ENCODE measurements at places on chromosomes 3 and 15.

- no peak for DNase-seq
Measured at GRCh38 chr3:46061108-46061720, 33.9 kb upstream of the XCR1 start.

DNA sequence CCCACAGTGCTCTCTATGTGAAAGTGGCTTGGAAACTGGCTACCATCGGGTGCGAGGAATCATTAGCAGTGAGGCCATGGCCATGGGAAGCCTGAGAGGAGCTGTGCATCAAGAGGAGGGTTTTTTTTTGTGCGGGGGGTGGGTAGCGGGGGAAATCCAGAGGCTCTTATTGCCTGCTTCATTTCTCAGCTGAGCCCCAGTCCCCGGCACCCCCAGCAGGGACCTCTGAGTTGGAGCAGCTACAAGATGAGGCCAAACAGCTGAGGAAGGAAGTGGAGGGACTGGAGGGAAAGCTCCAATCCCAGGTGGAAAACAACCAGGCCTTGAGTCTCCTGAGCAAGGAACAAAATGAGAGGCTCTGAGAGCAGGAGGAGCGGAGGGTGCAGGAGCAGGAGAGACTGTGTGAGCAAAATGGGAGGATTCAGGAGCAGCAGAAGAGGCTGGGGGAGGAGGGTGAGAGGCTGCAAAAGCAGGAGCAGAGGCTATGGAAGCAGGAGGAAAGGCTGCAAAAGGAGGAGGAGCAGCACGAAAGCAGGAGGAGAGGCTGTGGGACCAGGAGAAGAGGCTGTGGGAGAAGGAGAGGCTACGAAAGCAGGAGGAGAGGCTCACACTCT, 76.7 kb downstream of the ADAMTS7 start:
- DNase-seq: no peak

- no peak for DNase-seq
Measured at GRCh38 chr3:115615001-115615814, 8.1 kb upstream of the GAP43 start.

DNA sequence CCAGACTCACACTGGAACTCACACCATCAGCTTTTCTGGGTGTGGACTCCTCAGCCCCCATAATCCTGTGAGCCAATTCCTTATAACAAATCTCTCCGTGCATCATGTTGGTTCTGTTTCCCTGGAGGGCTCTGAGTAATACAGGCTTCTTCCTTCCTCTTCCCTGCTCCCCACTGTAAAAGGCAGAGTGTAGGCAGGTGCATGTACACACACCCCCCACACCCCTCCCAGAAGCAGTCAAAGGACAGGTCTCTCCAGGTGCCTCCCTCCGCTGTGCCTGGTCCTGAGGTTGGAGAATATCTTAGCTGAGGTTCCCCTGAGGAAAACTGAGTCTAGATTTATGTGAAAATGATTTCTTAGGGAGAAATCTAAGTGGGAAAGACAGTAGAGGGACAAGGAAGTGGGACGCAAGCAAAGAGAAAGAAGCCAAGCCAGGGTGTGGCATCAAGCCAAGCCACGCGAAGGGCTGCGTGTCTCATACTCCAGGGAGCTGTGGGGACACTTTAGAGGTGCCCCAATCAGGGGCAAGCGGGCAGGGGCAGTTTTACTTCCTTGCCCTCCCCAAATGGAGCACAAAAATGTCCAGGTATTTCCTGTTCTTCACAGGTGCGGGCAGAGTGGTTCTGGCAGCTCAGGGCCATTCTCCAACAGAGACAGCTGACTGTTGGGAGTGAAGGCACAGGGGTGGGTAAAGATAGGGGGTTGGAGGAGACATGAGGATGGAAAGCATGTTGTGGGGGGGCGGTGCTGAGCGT, 86.6 kb downstream of the HMG20A start:
- DNase-seq: no peak

DNA sequence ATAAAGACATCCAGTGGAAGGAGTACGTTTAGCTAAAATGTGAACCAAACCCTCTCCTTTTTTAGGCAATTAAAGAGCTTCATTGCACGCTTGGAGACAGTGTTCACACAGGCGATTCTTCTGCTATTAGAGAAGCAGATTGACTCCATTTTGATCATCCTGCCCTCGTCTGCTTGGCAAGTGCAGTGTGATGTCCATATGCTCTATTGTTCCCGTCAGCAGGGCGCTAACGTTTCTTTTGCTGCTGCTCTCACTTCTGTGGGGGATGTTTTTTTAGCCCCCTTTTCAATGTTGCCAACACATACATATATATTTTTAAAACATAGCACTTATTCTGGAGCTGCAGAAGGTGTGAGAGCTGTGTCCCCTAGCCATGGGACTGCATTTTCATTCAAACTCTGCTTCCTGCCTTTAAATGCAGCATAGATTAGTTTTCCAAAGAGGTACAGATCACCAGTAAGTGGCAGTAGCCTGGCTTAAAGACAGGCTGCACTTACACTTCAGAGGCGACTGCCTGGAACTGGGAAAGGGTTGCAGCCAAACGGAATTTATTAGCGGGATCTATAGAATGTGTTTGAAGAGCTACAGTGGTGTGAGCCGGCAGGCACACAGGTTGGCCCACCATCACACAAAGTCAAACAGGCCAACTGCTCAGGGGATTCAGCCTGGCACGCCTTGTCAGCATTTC, 292.6 kb upstream of the DPH6 start:
- no peak for DNase-seq

- DNase-seq: no peak
Measured at GRCh38 chr3:12232785-12233300, 56.0 kb upstream of the PPARG start.

- peak; percentile 26 for DNase-seq
Measured at GRCh38 chr3:157618075-157618760, 115.0 kb upstream of the VEPH1 start.

DNA sequence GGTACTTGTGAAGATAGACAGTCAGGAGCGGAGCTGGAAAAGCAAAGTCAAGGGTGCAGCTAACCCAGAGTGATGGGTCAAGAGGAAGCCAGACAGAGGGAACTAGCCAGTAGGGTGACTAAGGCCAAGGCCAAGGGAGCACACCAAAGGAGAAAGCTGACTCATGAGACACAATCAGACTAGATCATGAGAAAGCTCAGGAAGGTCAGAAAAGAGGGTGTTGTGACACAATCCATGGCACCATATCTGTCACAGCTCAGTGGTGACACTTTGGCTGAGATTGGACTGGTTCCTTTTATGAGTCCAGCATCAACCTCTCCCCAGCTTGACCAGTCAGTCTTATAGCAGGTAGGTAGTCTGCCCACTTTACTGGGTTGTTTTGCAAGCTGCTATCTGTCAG, 22.2 kb downstream of the P2RY1 start:
- DNase-seq: no peak

DNA sequence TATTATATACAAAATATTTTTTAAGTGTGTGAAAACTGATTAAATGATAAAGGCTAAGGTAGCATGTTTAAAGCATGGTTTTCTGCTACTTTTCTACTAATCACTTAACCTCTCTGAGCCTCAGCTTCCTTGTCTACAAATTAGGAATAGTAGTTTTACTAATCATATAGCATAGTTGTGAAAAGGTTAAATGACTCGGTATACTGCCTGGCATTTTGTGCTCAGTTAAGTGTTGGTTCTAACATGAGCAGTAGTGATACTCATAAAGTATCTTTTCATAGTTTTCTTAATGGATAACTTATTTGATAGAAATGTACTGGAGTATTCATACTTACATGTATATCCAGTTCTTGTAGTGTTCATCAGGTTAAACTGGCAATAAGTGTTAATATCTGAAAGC, 13.6 kb downstream of the RASA2 start:
- no peak for DNase-seq

DNA sequence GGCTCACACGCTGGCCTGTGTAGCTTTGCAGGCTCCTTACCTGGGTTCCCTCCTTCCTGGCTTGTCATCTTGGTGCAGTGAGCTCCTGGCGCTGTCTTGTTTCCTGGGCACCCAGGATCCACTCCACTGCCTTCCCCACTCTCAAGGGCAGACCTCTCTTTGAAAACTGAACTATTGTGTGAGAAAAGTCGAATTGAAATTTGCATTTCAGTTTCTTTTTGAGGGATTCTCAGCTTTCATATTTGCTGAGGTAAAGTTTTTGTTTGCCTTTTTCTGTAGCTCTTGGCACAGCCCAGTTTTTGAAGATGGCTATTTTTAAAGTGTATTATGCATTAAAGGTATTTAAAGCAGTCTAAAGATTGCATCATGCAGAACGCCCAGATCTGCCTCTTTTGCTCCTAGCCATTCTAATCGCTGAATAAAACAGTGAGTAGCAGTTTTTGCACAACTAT, 70.1 kb downstream of the CCK start:
- DNase-seq: no peak

GRCh38 chr3:156409694-156410093, 145.2 kb downstream of the SSR3 start:
- no peak for DNase-seq

DNA sequence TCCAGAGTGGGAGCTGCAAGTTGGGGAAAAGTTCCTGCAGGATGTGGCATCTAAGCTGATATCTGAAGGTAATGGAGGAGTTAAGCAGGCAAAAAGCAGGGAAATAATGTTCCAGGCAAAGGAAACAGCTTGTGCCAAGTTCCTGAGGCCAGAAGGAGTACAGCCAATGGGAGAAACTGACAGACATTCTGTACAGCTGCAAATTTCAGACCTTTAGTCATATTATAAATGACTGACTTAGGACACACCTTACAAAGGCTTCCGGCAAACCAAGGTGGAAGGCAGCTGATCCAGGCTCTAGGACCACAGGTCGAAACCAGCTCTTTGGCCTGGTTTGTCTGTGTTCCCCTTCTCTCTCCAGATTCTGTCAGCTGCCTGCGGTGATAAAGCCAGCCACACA, 9.3 kb downstream of the WWTR1 start:
- no peak for DNase-seq

- no peak for DNase-seq
Measured at GRCh38 chr15:52021128-52021671, 2.2 kb downstream of the MAPK6 start.

GRCh38 chr3:184380185-184380626, 352 bp downstream of the CHRD start:
- peak; percentile 81 for DNase-seq

DNA sequence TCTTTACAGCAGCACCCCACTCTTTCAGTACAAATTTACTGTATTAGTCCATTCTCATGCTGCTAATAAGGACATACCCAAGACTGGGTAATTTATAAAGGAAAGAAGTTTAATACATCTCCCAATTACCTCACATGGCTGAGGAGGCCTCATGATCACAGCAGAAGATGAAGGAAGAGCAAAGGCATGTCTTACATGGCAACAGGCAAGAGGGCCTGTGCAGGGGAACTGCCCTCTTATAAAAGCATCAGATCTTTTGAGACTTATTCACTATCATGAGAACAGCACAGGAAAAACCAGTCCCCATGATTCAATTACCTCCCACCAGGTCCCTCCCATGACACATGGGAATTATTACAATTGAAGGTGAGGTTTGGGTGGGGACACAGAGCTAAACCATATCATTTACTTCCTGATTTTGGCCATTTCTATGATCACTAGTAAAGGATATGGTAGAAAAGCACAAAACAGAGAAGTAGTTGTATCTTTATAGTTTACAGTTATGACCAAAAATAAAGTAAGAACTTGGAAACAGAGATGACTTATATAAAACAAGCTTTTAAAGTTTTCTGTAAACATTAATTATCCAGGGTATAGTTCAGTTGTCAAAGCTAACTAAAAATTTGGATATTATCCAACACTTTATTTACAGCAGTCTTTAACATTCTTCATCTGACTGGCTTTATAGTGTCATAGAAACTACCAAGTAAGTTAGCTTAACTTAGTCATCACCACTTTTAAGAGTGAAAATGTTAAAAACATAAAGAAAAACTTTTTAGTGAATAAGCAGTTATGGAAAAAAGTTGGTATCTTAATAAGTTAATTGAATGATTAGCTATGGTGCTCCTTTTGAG, 40.2 kb downstream of the P2RY1 start:
- DNase-seq: no peak

DNA sequence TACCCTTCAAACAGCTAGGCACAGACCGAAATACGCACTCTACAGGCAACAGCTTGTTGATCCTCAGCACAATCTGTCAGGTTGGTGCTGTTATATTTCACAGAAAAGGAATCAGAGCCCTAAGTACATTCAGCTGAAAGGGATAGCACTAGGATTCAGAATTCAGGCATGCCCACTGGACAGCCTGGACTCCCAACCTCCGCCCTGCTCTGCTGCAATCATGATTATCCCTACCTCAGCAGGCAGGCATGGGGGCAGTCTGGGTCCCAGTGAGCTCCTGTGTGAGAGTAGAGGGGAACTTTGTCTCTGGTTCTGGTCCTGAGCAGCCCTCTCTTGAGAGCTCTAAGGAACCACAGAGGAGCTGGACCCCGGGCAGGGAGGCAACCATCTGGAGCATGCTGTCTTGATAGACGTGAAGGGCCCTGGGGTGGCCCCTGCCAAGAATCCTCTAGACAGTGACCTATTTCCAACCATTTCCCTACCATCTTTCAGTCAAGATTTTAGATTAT, 23.4 kb upstream of the NOX5 start:
- DNase-seq: no peak

GRCh38 chr3:88142094-88142624, 7.6 kb upstream of the C3orf38 start:
- DNase-seq: no peak

DNA sequence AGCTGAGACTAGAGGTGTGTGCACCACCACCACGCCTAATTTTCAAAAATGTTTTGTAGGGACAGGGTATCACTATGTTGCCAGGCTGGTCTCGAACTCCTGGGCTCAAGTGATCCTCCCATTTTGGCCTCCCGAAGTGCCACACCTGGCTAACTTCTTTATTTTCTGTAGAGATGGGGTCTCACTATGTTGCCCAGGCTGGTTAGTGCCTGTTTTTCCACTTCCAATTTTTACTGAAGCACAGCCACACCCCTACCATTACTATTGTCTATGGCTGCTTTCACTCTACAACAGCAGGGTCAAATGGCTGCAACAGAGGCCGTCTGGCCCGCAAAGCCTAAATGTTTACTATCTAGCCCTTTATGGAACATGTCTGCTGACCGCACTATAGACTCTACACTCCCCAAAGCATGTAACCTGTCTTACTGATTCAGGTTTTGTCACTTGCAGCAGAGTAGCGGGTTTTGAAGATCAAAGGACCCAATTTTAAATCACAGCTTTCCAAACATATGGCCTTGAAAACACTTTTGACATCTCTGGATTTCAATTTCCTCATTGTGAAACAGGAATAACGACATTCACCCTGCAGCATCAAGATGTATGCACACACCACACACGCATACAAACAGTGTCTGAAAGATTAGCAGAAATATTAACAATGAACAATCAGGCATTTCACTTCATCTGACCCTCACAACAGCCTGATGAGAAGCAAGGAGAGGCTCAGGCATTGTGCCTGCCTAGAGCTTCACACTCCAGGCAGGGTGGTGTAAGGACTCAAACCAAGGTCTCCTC, 46.1 kb downstream of the SCAP start:
- no peak for DNase-seq

- no peak for DNase-seq
Measured at GRCh38 chr15:70853318-70853972, 512 bp downstream of the LARP6 start.

DNA sequence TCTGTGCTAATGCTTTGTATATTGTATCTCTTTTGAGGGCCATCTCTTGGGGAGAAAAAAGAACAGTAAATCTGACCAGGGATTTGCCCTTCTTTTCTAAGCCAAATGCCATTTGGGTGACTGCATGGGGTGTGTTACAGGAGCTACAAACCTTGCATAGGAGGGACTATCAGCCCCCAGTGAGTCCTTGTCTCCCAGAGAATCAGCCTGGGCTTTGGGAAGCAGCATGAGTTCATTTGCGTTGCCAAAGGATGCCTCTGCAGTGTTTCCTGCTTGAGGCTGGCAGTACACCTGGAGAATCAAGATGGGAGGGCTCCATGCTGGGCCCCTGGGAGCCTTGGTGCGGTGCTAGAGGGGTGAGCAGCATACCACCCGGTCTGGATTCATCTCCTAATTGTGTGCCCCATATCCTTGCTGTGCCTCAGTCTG, 49.6 kb upstream of the POLG start:
- DNase-seq: no peak

Data from D721Med (cell line).